T-helper 17 cell (primary cell): ENCODE measurements at places on chromosomes 1 and 21. TPM values are rescaled to one million over a fixed set of nuclear protein-coding genes. Genes with fewer than 3 reads are reported as not detected.

DNA sequence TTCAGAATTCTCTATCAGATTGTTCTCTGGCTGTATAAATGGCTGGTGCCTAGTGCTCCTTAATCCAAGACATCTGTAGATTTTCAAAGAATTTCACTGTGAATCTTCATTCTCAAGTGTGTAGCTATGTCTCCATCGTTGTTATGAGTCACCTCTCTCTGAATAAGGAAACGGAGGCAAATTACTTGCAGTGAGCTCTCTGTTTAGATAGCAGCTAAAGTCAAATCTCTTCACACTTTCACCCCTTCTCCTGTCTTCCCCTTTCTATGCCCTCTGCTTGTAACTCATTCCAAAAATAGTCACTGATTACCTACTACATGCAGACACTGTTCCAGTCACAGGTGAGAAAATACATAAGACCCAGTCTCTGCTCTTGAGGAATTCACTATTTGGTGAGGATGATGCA is 39.7 kb downstream of the CHML start:
- H3K27ac ChIP-seq = no peak overlapping the region
- H3K27me3 ChIP-seq = peaks cover 4% of the 10 kb centered on the region
- DNase-seq = no peak
- H3K4me1 ChIP-seq = peaks cover 11% of the 10 kb centered on the region

DNA sequence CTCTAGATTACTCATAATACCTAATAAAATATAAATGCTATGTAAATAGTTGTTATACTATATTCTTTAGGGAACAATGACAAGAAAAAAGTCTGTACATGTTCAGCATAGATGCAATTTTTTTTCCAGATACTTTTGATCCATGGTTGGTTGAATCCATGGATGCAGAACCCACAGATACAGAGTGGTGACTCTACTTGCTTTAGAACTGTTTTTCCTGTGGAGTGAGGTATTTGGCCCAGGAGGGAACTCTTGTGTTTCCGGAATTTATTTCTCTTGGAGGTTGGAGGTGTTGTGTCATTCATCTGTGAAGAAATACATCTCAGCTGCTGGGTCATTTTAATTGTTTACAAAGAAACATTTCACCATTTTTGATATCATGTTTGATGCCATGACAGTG is 28.7 kb downstream of the TMEM200B start:
- DNase-seq = no peak
- H3K36me3 ChIP-seq = peaks cover 14% of the 10 kb centered on the region
- H3K27me3 ChIP-seq = no peaks in the 10 kb centered on the region
- H3K4me3 ChIP-seq = no peak overlapping the region
- no peak overlapping the region for H3K27ac ChIP-seq
- peaks cover 4% of the 10 kb centered on the region for H3K4me1 ChIP-seq

- H3K4me3 ChIP-seq = no peak overlapping the region
- no peak for DNase-seq
- H3K27me3 ChIP-seq = peaks cover 55% of the 10 kb centered on the region
- peaks cover 4% of the 10 kb centered on the region for H3K4me1 ChIP-seq
Observed at GRCh38 chr1:64701071-64701470, 43.8 kb upstream of the RAVER2 start.

DNA sequence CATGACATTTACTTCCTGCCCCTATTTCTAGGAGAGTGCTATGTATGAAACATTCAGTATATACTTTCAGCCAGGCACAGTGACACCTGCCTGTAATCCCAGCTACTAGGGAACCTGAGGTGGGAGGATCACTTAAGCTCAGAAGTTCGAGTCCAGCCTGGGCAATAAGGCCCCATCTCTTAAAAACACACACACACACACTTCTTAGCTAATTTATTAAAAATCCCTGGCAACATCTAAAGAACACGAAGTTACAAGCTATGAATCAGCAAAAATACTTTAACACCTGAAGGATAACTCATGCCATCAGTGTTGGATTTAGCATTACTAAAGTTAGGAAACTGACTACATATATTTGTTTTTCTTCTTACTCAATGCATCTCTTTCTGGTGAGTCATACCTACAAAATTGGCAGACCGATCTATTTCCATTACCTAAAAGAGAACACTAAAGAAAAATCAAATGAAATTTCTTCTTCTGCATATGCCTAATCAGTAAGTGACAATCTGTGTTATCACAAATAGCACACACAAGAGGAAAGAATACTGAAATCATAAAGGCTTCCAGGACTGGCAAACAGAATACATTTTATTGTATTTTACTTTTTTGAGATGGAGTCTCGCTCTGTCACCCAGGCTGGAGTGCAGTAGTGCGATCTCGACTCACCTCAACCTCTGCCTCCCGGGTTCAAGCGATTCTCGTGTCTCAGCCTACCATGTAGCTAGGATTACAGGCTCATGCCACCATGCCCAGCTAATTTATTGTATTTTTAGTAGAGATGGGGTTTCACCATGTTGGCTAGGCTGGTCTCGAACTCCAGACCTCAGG is 41.4 kb downstream of the RNF115 start:
- H3K4me3 ChIP-seq = no peak overlapping the region
- no peak for DNase-seq
- no peaks in the 10 kb centered on the region for H3K27me3 ChIP-seq
- peaks cover 8% of the 10 kb centered on the region for H3K36me3 ChIP-seq
- H3K4me1 ChIP-seq = peaks cover 24% of the 10 kb centered on the region
- H3K27ac ChIP-seq = peak overlapping the region; percentile 75

DNA sequence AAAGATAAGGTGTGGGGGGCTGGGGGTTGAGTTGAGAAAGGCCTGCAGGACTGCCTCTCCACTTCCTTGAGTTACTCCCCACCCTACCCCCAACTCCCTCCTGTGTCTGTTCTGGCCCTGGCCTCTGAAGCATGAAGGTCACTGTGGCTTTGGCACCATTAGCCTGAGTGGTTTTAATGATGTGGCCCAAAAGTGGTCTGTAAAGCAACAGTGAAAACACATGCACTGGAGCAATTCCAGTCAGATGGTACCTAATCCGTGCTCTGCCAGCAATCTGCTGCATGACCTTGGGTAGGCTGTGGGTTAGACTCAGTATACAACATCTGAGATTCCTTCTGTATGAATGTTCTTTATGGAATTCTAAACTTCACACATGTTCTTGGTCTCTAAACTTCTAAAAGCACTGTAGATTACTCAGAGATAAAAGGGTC is 86.5 kb upstream of the ATP1A1 start:
- no peak overlapping the region for H3K27ac ChIP-seq
- H3K4me1 ChIP-seq = peaks cover 2% of the 10 kb centered on the region
- peaks cover 7% of the 10 kb centered on the region for H3K27me3 ChIP-seq
- H3K36me3 ChIP-seq = peaks cover 6% of the 10 kb centered on the region
- DNase-seq = no peak

DNA sequence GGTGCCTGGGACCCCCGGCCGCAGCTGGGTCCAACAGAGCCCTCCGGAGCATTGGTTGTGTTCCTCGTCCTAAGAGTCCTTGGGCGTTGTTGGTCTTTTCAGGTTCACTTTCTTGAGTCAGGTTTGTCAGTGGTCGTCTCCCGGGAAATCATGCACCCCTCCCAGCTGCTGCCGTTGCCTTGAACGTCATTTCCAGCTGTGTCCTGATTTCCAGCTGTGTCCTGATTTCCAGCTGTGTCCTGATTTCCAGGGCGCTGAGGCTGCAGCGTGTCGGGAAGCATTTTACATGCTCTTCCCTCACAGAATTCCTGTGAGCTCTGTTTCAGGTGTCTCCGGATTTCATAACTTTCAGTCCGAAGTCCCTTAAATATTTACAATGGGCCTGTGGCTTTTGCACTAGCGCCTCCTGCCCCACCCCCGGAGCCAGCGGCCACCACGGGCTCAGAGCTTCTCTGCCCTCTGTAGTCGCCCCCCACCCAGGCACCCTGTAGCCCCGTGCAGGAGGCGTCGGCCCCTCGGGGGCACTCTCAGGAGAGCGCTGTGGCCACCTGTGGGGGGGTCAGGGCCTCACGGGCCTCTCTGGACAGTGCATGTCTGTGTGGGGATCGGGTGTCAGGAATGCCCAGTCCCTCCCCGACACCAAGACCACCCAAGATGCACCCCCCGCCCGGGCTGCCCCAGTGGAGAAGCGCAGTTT is 66.7 kb downstream of the COL18A1 start:
- no peak overlapping the region for H3K27ac ChIP-seq
- no peaks in the 10 kb centered on the region for H3K27me3 ChIP-seq
- H3K4me3 ChIP-seq = no peak overlapping the region
- no peak for DNase-seq
- H3K4me1 ChIP-seq = peaks cover 12% of the 10 kb centered on the region
- H3K36me3 ChIP-seq = peaks cover 7% of the 10 kb centered on the region

DNA sequence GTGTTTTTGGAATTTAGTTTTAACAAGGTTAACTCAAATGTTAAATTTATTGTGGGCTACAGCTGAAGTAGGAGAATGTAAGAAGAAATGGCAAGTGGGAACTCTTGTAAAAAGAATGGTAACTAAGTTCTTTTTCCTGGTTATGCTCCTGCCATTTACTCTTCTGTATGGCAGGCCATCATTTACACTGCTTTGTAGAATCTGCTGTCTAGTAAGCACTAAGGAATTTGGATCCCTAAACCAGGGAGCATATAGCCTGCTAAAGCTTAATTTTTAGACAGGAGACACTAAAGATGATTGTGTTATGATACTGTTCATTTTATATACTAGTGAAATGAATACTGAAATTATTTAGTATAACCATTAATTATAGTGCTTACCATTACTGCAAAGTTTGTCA is 85.3 kb downstream of the CAMTA1 start:
- no peaks in the 10 kb centered on the region for H3K27me3 ChIP-seq
- DNase-seq = no peak
- H3K27ac ChIP-seq = no peak overlapping the region
- H3K4me3 ChIP-seq = no peak overlapping the region

GRCh38 chr1:7462617-7463016 is 308.5 kb upstream of the VAMP3 start:
- no peak overlapping the region for H3K27ac ChIP-seq
- H3K4me3 ChIP-seq = no peak overlapping the region
- no peak for DNase-seq
- H3K27me3 ChIP-seq = peaks cover 33% of the 10 kb centered on the region
- no peaks in the 10 kb centered on the region for H3K36me3 ChIP-seq

GRCh38 chr1:44371206-44371605 is 16.1 kb upstream of the ERI3 start:
- peaks cover 27% of the 10 kb centered on the region for H3K27me3 ChIP-seq
- H3K27ac ChIP-seq = no peak overlapping the region
- DNase-seq = no peak
- H3K4me1 ChIP-seq = peaks cover 2% of the 10 kb centered on the region
- no peak overlapping the region for H3K4me3 ChIP-seq
- peaks cover 11% of the 10 kb centered on the region for H3K36me3 ChIP-seq

- no peak within 1 kb of the TSS for H3K4me3 ChIP-seq
- H3K27me3 ChIP-seq = peaks cover 7% of the 10 kb centered on the region
- H3K27ac ChIP-seq = no peak within 1 kb of the TSS
- no peaks in the 10 kb centered on the region for H3K4me1 ChIP-seq
Observed at GRCh38 chr1:216723274-216723780, at the start of gene ESRRG. TSS of gene ESRRG (minus strand) at chr1:216723429. CDS start at chr1:216723299, 130 bp downstream.

- no peak for DNase-seq
- H3K27me3 ChIP-seq = no peaks in the 10 kb centered on the region
- no peaks in the 10 kb centered on the region for H3K4me1 ChIP-seq
- H3K27ac ChIP-seq = no peak overlapping the region
- H3K4me3 ChIP-seq = no peak overlapping the region
Observed at GRCh38 chr1:10644307-10645128, 151.9 kb downstream of the CASZ1 start.

DNA sequence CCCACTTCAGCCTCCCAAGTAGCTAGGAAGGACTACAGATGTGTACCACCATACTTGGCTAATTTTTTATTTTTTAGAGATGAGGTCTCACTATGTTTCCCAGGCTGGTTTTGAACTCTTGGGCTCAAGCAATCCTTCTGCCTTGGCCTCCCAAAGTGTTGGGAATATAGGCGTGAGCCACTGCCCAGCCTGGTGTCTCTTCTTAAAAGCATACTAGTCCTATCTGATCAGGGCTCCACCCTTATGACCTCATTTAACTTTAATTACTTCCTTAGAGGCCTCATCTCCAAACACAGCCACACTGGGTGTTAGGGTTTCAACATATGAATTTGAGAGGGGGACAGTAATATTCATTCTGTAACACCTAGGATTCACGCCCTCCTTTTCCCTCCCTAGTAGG is 130.9 kb downstream of the GLIS1 start:
- H3K27me3 ChIP-seq = no peaks in the 10 kb centered on the region
- H3K4me3 ChIP-seq = no peak overlapping the region
- H3K36me3 ChIP-seq = no peaks in the 10 kb centered on the region
- DNase-seq = no peak
- H3K27ac ChIP-seq = no peak overlapping the region
- H3K4me1 ChIP-seq = no peaks in the 10 kb centered on the region

DNA sequence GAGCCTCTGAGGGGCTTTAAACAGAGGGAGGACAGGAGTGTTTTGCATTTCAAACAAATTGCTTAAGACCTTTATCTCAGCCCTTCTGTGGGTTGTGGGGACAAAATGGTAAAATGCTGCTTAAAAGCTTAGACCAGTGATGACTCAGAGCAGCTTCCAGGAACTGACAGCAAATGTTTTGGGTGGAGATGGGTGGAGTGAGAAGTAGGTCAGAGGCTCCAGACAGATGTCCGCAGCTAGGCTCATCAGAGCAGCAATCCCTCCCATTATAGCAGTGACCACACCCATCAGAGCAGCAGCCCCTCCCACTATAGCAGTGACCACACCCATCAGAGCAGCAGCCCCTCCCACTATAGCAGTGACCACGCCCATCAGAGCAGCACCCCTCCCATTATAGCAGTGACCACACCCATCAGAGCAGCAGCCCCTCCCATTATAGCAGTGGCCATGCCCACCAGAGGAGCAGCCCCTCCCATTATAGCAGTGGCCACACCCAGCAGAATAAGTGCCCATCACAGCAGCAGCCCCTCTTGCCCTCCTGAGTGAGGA is 532.2 kb downstream of the MATN1 start:
- peak; percentile 41 for DNase-seq
- H3K27me3 ChIP-seq = no peaks in the 10 kb centered on the region
- no peaks in the 10 kb centered on the region for H3K36me3 ChIP-seq
- H3K4me3 ChIP-seq = peak overlapping the region; percentile 69
- peak overlapping the region; percentile 86 for H3K27ac ChIP-seq
- peaks cover 51% of the 10 kb centered on the region for H3K4me1 ChIP-seq

- H3K4me3 ChIP-seq = no peak overlapping the region
- DNase-seq = no peak
Observed at GRCh38 chr1:199283794-199284193, 645.0 kb downstream of the PTPRC start.

GRCh38 chr1:82464362-82465001 is 663.7 kb downstream of the ADGRL2 start:
- H3K27ac ChIP-seq = no peak overlapping the region
- H3K4me3 ChIP-seq = no peak overlapping the region

KCND3 gene
- total RNA-seq = 0.12 TPM

LCK gene
- 267 TPM for total RNA-seq
